ENCODE measurements at places on chromosomes 5 and 9. TPM values are rescaled to one million over a fixed set of nuclear protein-coding genes. Genes with fewer than 3 reads are reported as not detected.

DNA sequence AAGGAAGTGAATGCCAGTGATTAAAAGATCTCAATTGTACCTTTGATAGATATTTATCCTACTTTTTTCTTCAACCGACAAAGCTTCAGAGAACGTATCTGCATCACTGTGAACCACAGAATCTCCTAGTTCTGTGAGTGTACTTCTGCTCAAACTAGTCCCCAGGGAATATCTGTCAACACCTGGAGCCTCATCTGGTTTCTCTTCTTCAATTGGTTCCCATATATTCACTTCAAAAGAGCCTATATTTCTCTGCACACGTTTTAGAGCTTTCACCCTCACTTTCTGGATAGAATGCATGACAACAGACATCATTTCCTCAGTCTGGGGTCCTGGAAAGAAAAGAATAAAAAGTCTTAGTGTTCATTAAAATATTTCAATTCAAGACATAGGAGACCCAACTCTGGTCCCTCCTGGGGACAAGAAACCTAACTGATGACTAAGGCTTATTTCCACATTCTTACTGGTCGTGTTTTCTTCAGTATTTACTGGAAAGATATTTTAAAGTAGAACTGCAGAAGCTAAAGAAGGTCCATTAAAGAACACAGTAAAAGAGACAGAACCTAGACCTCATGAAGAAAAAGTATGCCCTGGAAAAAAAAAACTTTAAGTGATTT, 64.3 kb downstream of the CPLANE1 start:
- no peak overlapping the region for H3K27ac ChIP-seq
- H3K36me3 ChIP-seq: no peaks in the 10 kb centered on the region
- H3K4me3 ChIP-seq: no peak overlapping the region
- DNase-seq: no peak
- H3K27me3 ChIP-seq: no peaks in the 10 kb centered on the region

The COL5A1 gene
- total RNA-seq: 4.2 TPM

DNA sequence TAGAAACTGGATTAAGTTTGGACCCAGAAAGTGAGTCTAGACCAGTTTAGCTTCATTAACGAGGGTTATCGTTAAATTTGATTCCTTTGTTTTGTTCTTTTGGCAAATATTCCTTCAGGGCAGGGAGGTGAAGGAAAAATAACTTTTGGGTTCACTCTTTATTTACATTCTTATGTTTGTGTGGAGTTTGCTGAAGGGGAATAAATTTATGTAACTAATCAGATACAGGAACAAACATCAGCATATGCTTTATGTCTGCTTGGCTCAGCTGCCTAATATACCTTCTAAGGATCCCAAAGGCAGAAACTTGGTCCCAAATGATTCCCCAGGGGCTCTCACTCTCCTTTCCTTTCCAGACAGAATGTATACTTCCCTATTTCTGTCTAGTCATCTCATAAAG, 132.4 kb downstream of the MCTP1 start:
- no peak overlapping the region for H3K4me3 ChIP-seq
- DNase-seq: no peak
- H3K27me3 ChIP-seq: peaks cover 12% of the 10 kb centered on the region
- H3K27ac ChIP-seq: no peak overlapping the region
- no peaks in the 10 kb centered on the region for H3K36me3 ChIP-seq
- H3K4me1 ChIP-seq: no peaks in the 10 kb centered on the region

DNA sequence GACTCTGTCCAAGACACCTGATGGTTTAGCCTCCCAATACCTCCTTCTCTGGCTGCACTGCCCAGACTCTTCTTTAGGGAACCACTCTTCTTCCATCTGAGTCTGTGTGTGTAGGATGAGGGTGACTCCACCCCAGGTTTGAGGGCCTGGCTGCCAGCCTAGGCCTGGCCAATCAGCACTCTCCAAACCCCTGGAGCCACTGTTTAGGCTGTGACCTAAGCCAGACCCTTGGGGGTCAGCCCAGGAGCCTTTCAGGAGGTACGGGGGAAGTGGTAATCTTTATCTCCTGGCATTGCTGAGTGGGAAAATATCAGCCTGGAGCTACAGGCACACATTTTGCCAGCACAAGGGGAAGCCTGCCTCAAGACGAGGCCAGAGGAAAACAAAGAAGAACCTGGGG, 6.2 kb upstream of the ERGIC1 start:
- no peaks in the 10 kb centered on the region for H3K27me3 ChIP-seq
- H3K27ac ChIP-seq: no peak overlapping the region
- no peak for DNase-seq
- H3K4me3 ChIP-seq: no peak overlapping the region

The CCDC192 gene
- 0.45 TPM for total RNA-seq

DNA sequence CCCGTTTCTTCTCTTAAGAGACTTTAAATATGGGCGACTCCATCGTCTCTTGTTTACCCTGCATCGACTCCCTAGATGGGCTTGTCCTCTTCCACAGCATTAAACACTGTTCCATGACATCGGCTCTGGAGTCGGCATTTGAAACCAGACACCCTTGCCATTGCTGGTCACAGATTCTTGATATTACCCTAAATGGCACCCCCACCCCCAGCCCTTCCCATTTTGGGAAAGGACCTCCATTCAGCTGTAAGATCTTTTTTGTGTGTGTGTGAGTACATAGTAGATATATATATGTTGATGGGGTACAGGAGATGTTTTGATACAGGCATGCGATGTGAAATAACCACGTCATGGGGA, 51.1 kb upstream of the SH3PXD2B start:
- peaks cover 8% of the 10 kb centered on the region for H3K36me3 ChIP-seq
- H3K27ac ChIP-seq: no peak overlapping the region

The ZBED3 gene
- total RNA-seq: 0.94 TPM

DNA sequence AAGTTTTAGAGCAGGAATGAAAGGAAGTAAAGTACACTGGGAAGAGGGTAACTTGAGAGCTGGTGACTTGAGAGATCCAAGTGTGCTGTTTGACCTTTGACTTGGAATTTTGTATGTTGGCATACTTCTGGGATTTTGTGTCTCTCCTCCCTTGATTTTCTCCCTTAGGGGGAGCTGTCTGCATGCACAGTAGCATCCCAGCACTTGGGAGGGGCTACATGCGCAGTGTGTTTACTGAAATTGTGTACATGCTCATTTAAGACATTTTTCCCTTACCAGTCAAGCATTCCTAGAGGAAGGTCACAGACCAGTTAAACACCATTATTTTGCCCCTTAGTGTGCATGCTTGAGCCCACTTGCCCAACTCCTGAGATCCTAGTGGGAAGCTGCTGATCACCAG, 120.1 kb downstream of the ZNF622 start:
- no peaks in the 10 kb centered on the region for H3K36me3 ChIP-seq
- H3K27ac ChIP-seq: no peak overlapping the region
- H3K4me1 ChIP-seq: no peaks in the 10 kb centered on the region
- DNase-seq: no peak

DNA sequence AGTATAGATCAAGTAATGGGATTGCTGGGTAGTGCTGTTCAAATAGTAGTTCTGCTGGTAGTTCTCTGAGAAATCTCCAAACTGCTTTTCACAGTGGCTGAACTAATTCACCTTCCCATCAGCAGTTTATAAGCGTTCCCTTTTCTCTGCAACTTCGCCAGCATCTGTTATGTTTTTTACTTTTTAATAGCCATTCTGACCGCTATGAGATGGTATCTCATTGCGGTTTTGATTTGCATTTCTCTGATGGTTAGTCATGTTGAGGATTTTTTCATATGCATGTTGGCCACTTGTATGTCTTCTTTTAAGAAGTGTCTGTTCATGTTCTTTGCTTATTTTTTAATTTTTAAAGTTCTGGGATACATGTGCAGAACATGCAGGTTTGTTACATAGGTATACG, 279.2 kb upstream of the NREP start:
- H3K27me3 ChIP-seq: no peaks in the 10 kb centered on the region
- no peak overlapping the region for H3K27ac ChIP-seq
- no peaks in the 10 kb centered on the region for H3K4me1 ChIP-seq
- H3K36me3 ChIP-seq: no peaks in the 10 kb centered on the region
- H3K4me3 ChIP-seq: no peak overlapping the region

- peaks cover 33% of the 10 kb centered on the region for H3K27me3 ChIP-seq
- peak overlapping the region; percentile 94 for H3K4me3 ChIP-seq
- no peak for DNase-seq
- peak overlapping the region; percentile 94 for H3K27ac ChIP-seq
These were observed 2.4 kb upstream of the ZSWIM6 start for GRCh38 chr5:61329550-61330128.

- H3K27me3 ChIP-seq: no peaks in the 10 kb centered on the region
- peak overlapping the region; percentile 67 for H3K27ac ChIP-seq
- peaks cover 41% of the 10 kb centered on the region for H3K4me1 ChIP-seq
These were observed 78.6 kb downstream of the SERINC5 start for GRCh38 chr5:80177236-80177635.

DNA sequence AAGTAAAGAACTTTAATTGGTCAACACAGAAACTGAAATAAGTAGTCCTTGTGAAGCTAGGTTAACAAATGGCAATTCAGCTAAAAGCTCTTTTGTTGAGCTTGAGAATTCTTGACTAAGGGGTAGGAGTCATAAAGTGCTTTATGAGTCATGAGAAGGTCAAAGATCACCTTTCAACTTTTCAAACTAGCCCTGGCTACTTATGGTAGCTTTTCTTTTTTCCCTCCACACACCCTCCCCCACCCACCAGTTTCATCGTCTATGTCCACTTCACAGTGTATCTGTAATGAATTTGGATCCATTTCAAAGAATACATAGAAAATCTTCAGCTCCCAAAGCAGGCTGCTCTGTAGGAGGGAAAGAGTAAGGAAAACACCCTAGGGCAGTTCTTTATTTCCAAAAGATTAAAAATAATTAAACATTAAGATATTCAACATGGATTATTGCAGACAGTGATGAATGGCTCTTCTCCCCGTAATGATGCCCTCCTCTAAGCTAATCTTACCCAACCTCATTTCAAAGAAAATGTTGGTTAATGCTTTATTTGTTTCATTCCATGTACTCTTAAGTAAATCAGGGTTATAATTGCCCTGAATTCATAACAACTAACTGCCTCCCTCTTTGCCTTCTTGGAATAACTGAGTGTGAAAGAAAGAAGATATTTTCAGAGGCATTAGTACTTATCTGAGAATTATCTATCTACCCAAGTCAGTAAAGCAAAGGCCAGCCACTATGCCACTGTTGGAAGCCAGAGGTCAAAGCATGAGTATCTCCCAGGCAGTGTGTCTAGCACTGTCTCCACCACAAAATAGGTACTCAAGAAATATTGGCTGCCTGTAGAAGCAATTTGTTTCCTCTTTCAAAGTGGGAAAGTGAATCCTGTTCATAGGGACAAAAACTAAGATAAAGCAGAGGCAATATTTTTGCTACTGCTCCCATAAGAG, 290.6 kb downstream of the PIK3R1 start:
- H3K4me3 ChIP-seq: no peak overlapping the region
- H3K36me3 ChIP-seq: no peaks in the 10 kb centered on the region
- no peak for DNase-seq
- no peak overlapping the region for H3K27ac ChIP-seq

GRCh38 chr5:82011761-82012160, 39.9 kb downstream of the ATG10 start:
- peaks cover 3% of the 10 kb centered on the region for H3K4me1 ChIP-seq
- no peak overlapping the region for H3K27ac ChIP-seq
- H3K4me3 ChIP-seq: no peak overlapping the region
- no peaks in the 10 kb centered on the region for H3K27me3 ChIP-seq
- H3K36me3 ChIP-seq: peaks cover 4% of the 10 kb centered on the region
- DNase-seq: no peak

GRCh38 chr9:110282018-110282738, 25.9 kb upstream of the TXN start:
- H3K27me3 ChIP-seq: peaks cover 41% of the 10 kb centered on the region
- H3K27ac ChIP-seq: no peak overlapping the region
- peaks cover 2% of the 10 kb centered on the region for H3K36me3 ChIP-seq
- H3K4me1 ChIP-seq: no peaks in the 10 kb centered on the region

DNA sequence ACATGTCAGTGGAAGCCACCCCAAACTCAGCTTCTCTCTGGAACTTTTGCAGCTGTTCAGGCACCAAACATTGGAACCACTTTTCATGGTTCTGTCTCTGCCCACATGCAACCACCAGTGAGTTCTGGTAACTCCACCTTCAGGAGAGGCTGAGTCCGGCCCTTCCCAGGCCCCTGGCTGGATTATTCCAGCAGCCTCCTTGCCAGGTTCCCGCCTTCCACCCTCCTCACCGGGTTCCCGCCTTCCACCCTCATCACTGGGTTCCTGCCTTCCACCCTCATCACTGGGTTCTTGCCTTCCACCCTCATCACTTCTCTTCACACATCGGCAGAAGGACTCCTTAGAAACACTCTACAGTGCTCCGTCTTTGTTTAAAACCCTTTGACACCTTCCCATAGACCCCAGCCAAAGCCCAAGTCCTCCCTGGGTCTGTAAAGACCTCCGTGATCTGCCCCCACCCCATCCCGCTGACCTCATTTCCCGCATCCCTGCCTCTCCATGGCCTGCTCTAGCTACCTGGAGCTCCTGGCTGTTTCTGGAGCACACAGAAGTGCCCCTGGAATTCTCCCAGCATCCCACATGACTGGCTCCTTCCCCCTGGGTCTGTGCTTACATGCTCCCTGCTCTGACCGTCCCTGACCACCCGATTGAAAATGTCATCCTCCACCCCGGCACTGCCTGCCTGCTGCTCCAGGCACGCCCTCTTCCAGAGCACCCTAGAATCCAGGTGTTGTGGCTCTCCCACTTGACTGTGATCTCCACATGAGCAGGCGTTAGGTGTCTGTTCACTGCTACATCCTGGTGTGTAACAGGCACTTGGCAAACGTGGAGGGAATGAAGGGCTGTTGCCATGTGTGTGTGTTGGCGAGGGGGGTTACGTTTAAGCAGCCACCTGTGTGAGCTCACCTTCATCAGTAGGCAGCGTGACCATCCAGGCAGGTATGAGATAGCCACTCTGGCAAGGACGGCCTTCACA, 17.7 kb downstream of the ROPN1L start:
- H3K27me3 ChIP-seq: peaks cover 9% of the 10 kb centered on the region
- no peak overlapping the region for H3K4me3 ChIP-seq
- peaks cover 9% of the 10 kb centered on the region for H3K36me3 ChIP-seq
- no peak for DNase-seq
- H3K27ac ChIP-seq: no peak overlapping the region

GRCh38 chr5:44821164-44821563, 12.4 kb downstream of the MRPS30 start:
- no peak for DNase-seq
- peaks cover 5% of the 10 kb centered on the region for H3K4me1 ChIP-seq
- H3K27me3 ChIP-seq: no peaks in the 10 kb centered on the region

- H3K27me3 ChIP-seq: no peaks in the 10 kb centered on the region
- DNase-seq: no peak
- H3K4me1 ChIP-seq: peaks cover 9% of the 10 kb centered on the region
- no peaks in the 10 kb centered on the region for H3K36me3 ChIP-seq
- H3K27ac ChIP-seq: peak overlapping the region; percentile 59
These were observed 23.5 kb downstream of the RIGI start for GRCh38 chr9:32502464-32502863.
